Heart left ventricle (tissue), 16 donors: ENCODE measurements at places on chromosomes 1 and 21. TPM values are rescaled to one million over a fixed set of nuclear protein-coding genes. Genes with fewer than 3 reads are reported as not detected.

DNA sequence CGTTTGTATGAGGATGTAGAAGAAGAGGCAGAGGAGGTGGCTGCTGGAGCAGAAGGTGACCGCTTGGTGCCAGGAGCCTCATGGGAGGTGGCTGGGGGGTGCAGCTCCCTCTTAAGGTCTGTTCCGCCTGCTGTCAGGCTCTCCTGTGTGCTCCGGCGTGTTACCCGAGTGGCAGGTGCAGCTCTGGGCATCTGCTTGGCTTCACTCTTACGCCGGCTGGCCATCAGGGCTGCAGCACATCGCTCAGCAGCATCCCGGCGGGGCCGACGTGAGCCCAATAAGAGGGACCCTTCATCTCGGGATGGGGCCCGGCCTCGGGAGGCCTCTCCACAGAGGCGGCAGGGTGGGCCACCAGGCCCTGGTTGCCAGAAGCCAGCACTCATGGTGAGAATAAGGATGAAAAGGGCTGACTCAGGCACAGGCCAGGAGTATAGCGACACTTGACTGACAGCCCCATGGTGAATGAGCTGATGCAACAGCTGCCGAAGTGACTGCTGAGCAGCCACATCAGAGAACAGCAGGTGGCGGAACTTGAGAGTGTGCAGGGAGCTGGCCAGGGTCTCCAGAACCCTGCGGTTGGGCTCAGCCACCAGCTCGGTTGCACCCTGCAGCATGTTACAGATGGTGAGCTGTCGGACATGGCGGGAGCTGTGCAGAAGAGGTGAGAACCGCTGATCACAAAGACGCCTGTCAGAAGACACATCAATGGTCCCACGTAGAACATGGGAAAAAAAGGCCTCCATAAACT, 17.5 kb downstream of the LRRC41 start:
- H3K4me3 ChIP-seq, result no peak overlapping the region
- peaks cover 87% of the 10 kb centered on the region for H3K36me3 ChIP-seq
- H3K4me1 ChIP-seq, result peaks cover 12% of the 10 kb centered on the region
- H3K27ac ChIP-seq, result no peak overlapping the region
- no peaks in the 10 kb centered on the region for H3K27me3 ChIP-seq

GRCh38 chr1:242556276-242556675, 31.8 kb upstream of the PLD5 start:
- DNase-seq, result no peak
- no peak overlapping the region for H3K4me3 ChIP-seq
- no peaks in the 10 kb centered on the region for H3K4me1 ChIP-seq
- no peaks in the 10 kb centered on the region for H3K27me3 ChIP-seq
- H3K36me3 ChIP-seq, result no peaks in the 10 kb centered on the region

DNA sequence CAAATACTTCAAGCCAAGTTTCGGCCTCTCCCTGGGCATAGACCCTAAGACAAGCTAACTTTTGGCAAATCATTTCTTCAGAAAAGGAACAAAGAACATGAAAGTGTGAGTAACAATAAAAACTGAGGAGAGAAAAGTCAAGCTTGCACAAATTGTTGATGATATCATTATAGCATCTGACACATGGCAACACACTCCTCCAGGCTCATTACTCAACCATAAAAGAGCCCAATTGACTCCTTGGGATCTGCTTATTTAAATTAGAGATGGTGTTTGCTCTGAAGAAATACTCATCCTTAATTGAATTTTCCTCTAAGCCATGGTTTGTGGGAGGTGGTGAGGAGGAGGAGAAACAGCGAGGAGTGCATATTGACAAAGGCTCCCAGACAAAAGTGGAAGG, 54.5 kb downstream of the TNFSF4 start:
- H3K4me3 ChIP-seq, result no peak overlapping the region
- H3K4me1 ChIP-seq, result no peaks in the 10 kb centered on the region
- H3K27me3 ChIP-seq, result no peaks in the 10 kb centered on the region
- DNase-seq, result no peak
- no peak overlapping the region for H3K27ac ChIP-seq

DNA sequence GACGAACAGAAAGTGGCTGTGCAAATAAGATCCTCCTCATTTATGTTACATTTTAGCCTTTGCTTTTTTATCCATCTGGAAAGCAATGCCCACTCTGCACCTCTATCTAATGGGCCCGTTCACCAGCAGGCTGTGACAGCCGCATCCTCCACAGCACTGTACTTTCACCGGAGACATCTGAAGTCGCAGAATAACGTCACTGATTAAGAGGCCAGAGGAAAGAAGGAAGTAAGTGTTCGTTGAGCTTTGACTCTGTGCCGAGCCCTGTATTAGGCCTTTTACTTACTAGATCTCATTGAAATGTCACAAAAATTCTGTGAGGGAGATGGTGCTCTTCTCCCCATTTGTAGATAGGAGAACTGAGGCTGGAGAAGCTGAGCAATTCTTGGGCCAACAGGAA, 62.3 kb downstream of the KAZN start:
- H3K36me3 ChIP-seq, result no peaks in the 10 kb centered on the region
- DNase-seq, result peak; percentile 31
- peaks cover 4% of the 10 kb centered on the region for H3K27me3 ChIP-seq
- H3K27ac ChIP-seq, result no peak overlapping the region
- no peaks in the 10 kb centered on the region for H3K4me1 ChIP-seq

- no peaks in the 10 kb centered on the region for H3K36me3 ChIP-seq
- H3K4me3 ChIP-seq, result no peak overlapping the region
- H3K27me3 ChIP-seq, result peaks cover 17% of the 10 kb centered on the region
- DNase-seq, result no peak
- H3K27ac ChIP-seq, result no peak overlapping the region
These were observed 2.4 kb upstream of the ELAPOR1 start for GRCh38 chr1:109111386-109112055.

MACO1 gene
- 16.1 TPM for total RNA-seq

TTC39A gene
- 23.5 TPM for total RNA-seq

PDE4B gene
- 17.0 TPM for total RNA-seq
